ENCODE measurements at places on chromosomes 4 and X.

GRCh38 chrX:44062840-44063239 lies 89.7 kb upstream of the NDP start:
- DNase-seq: no peak

DNA sequence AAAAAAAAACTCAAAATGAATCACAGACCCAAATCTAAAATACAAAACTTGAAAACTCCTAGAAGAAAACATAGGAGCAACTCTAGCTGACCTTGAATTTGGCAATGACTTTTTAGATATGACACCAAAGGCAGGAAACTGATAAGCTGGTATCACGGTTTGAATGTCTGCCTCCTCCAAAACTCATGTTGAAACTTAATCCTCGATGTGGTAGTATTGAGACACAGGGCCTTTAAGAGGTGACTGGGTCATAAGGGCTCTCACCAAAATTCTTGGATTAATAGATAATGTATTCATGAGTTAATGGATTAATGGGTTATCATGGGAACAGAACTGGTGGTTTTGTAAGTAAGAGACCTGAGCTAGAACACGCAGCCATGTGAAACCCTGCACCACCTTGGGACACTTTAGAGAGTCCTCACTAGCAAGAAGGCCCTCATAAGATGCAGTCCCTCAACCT lies 40.5 kb downstream of the FRYL start:
- no peak for DNase-seq

GRCh38 chr4:182213004-182213403 lies 30.2 kb upstream of the TENM3 start:
- DNase-seq: no peak

GRCh38 chrX:117998171-117998570 lies 118.4 kb downstream of the KLHL13 start:
- no peak for DNase-seq

DNA sequence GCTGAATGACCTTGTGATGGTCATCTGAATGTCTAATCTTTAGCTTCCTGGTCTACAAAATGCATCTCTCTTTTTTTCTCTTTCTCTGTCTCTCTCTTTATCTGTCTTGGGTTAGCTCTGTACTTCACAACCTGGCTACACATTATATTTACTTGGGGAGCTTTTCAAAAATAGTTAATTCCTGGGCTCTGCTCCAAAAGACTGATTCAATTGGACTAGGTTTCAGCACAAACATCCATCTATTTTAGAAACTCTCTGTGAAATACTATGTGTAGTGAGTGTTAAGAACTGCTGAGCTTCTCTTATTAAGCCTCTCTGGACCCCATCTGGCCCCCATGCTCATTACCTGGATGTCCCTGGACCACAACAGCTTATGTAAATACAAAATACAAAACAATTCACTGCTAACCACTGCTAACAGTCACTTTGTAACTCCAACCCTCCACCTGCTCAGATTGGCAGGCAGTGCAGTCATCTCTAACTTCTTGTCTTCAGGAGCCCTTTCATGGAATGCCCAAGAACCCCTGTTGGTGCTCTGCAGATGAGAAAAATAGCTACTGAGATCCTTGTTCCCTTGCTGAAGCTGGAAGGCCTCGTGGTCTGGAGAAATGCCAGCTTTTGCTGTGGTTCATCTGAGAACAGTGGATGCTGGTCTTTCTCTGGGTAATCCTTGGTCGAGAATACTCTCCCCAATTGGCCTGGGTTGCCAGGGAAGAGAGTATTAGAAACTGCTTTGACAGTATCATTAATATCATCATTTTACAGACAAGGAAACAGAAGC lies 14.8 kb upstream of the BOD1L1 start:
- DNase-seq: peak; percentile 51

- DNase-seq: no peak
These were observed 18.1 kb downstream of the TMEM175 start for GRCh38 chr4:950136-951020.

GRCh38 chrX:68980906-68981616 lies 152.2 kb downstream of the EFNB1 start:
- no peak for DNase-seq

DNA sequence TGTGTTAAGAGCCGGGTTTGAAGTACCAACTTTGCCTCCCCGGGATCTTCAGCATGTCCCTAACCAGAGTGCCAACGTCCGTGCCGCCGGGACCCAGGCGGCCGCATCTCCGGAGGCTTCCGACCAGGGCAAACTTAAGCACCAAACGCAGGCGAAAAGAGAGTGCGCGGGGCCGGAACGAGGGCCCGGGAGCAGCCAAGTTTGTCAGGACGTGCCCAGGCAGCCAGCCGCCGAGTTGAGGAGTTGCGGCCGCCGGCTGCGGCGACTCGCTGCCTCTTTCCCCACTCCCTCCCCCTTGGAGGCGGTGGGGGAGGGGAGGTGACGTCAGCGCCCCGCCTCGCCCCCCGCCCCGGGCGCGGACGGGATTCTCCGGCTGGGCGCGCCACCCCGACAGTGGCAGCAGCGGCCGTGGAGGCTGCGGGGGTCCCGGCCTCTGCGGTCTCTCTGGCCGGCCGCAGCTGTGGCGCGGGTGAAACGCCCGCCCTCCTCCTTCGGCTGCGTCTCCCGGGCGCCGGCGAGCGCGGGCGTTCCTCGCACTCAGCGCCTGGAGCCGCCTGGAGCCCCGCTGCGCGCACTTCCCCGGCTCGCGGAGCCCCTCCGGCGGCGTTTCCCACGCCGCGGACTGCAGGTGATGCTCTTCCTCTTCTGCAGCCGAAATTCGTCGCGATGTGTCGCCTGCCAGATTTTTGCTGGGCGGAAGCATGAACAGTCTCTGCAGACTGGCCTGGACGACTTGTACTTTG lies 2.9 kb upstream of the FAT1 start:
- peak; percentile 95 for DNase-seq

DNA sequence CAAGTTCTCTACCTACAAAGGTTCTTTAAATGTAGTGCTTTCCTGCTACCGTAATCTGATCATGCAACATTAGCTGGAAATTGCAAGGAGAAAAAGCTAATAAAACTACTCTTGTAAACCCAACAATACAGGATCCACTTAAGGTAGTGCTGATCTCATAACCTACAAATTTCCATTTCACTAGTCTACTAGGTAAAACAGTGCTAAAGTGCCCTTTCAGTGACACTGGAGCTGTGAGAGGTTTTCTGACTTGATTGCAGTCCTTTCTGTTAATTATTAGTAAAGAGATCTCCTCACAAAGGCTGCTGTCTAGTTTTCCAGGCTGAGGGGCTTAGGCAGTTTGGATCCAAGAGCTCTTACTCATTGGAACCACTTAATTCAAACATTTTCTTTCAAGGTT lies 1118.7 kb downstream of the SH3BGRL start:
- no peak for DNase-seq

GRCh38 chrX:150324035-150324728 lies 38.9 kb upstream of the MAMLD1 start:
- no peak for DNase-seq

GRCh38 chr4:108361446-108361820 lies 192.7 kb upstream of the LEF1 start:
- no peak for DNase-seq

- peak; percentile 6 for DNase-seq
These were observed 15.2 kb downstream of the PRKG2 start for GRCh38 chr4:81199831-81200230.

GRCh38 chrX:132375941-132376340 lies 112.9 kb downstream of the MBNL3 start:
- DNase-seq: no peak
